ENCODE measurements at places on chromosomes 16 and 17.
A peak's percentile ranks its signal among the peaks of the same experiment; 100 is the strongest.

DNA sequence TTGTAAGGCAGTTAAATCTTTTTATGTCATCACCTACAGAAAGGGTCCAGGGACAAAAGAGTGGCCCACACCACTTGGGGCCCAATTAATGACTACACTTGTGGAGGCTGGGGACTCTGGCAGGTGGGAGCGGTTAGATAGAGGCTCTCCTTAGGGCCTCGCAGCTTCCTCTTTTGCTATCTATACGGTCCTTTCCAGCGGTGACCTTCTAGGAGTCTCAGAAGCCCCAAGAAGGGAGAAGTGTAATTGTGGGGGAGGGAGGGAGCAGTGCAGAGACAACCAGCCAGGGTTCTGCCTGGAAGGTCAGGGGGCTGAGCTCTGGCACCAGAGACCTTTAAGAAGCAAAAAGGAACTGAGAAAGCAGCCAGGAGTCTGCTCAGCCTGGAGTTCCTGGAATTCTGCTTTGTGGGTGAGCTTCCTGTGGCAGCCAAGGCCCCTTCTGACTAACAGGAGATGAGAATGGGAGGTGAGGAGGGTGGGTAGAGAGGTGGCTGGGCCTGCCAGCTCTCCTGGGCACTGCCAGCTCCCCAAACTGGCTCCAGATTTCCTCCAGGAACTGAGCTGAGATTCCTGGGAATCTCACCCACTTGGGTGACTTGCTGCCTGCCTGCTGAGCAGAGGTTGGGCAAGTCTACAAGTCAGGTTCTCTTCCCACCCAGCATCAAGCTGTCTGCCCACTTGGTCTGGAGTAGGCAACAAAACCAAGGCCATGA lies 16.3 kb upstream of the MAP3K14 start:
- peak; percentile 20 for DNase-seq

- DNase-seq = no peak
Observed at GRCh38 chr16:48507886-48508285, 102.1 kb downstream of the N4BP1 start.

- DNase-seq = no peak
Observed at GRCh38 chr16:12199524-12199923, 223.0 kb downstream of the SNX29 start.

DNA sequence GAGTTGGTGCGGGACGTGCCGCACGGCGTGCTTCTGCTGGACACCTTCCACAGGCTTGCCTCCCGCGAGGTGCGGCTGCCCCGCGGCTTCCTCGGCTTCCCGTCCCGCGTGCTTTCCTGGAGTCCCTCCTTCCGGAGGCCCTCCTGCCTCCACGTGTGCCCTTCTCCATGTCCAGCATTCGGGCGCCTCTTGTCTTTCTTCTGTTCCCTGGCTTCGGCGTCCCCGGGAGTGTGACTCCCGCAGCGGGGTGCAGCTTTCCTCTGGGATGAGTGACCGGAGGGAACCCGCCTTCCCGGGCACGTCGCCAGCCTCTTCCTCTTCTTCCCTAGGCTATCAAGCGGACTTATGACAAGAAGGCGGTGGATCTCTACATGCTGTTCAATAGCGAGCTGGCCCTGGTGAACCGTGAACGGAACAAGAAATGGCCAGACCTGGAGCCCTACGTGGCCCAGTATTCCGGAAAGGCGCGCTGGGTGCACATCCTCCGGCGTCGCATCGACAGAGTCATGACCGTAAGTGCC lies 23.0 kb downstream of the DNAH2 start:
- DNase-seq = no peak

GRCh38 chr17:64202683-64203344 lies 60.2 kb downstream of the TEX2 start:
- DNase-seq = no peak

GRCh38 chr16:88013766-88014251 lies 62.6 kb downstream of the BANP start:
- no peak for DNase-seq
